AG08395 (cell line): ENCODE measurements at places on chromosomes 5 and 9.

DNA sequence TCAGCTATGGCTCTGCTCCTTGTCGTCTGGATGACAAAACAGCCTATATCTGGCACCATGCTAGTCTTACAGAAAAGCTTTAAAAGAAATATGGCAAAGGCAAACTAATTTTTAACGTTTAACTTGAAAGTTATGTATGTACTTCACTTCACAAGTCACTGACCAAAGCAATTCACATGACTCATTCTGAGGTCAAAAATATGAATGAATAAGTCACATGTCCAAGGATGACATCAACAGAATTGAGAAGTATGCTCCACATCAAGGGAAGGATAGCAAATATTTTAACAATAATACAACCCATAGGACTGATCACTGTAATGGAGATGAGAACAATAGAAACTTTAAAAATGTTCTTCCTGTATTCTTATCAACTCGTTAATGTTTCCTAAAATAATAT lies 1072.6 kb upstream of the NUDT12 start:
- DNase-seq, result no peak

GRCh38 chr5:175223291-175223690 lies 220.7 kb downstream of the DRD1 start:
- DNase-seq, result no peak

DNA sequence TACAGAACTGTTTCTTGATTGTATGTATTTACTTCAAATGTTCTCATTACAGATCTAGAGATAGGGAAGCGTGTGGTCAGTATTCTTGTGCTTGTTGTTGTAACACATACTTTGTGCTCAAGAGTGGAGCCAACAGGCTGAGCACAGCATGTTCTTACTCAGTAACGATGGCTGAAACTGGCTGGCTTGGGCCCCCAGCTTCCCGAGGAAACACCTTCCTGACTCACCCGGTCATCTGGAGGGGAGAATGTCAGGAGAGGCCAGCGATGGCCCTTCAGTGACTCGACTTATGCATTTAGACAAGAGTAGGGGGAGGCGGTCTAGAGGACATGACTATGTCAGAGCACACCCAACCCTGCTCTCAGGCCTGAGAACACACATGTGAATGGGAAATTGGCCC lies 25.6 kb downstream of the ZNF474 start:
- DNase-seq, result peak; percentile 34

DNA sequence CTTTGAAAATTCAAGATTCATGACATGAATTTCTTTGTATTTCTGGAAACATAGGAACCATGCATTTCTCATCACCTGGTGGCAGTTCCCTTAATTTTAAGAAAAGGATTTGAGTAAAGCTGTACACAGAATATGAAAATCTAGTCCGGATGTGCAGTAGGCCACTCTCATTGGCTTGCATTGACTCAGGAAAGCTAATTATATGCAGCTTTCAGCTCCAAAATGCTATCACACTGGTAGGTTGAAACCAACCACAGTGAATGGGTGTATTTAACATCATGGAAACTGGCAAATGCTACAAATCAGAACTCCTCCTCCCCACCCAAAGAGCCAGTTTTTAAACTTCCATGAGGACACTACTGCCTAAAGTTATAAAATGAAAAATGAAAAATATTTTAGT lies 161.6 kb upstream of the FBXL17 start:
- no peak for DNase-seq

- no peak for DNase-seq
Observed at GRCh38 chr9:3137347-3137695, 293.4 kb upstream of the PUM3 start.

- peak; percentile 10 for DNase-seq
Observed at GRCh38 chr5:90473396-90474234, 956 bp downstream of the MBLAC2 start.

DNA sequence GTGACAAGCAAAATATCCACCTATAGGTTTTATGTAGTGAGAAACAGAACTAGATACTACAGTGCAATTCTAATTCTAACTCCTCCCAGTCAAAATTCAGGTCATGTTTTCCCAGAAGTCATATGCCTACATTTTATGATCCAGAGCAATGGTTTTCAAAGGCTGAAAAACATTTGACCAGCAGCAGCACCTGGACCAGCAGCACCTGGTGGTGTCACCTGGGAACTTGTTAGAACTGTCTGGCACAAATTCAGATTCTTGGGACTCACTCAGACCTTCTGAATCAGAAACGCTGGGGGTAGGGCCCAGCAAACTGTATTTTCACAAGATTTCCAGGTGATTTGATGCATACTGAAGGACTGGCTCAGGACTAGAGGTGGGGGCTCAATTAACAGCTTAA lies 367.7 kb upstream of the RFX3 start:
- no peak for DNase-seq

DNA sequence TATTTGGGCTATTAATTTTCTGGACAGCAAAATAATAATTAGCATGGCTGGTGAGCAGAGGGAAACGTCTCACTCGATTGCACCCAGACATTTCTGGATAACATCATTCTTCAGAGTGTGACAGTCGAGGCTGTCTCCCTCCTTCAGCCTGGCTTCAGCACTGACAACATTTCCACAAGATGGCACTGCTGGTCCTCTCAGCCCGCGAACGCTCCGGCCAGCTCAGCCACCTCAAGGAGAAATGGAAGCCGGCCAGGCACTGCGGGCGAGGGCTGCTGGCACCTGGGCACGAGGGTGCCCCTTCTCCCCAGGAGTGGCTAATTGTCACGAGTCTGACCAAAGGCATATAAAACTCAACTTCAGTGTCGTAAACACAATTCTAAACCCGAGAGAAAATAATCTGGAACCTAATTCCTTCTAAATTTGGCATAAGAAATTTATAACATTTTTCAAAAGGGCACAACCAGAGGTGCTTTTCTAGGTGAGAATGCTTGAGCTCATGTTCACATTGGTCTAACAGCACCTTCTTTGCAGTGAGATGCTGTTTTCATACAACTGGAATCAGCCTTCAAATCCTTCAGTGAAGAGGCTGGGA lies 65.9 kb downstream of the DAP start:
- peak; percentile 82 for DNase-seq

GRCh38 chr9:135788576-135789300 lies 86.8 kb downstream of the KCNT1 start:
- DNase-seq, result no peak

DNA sequence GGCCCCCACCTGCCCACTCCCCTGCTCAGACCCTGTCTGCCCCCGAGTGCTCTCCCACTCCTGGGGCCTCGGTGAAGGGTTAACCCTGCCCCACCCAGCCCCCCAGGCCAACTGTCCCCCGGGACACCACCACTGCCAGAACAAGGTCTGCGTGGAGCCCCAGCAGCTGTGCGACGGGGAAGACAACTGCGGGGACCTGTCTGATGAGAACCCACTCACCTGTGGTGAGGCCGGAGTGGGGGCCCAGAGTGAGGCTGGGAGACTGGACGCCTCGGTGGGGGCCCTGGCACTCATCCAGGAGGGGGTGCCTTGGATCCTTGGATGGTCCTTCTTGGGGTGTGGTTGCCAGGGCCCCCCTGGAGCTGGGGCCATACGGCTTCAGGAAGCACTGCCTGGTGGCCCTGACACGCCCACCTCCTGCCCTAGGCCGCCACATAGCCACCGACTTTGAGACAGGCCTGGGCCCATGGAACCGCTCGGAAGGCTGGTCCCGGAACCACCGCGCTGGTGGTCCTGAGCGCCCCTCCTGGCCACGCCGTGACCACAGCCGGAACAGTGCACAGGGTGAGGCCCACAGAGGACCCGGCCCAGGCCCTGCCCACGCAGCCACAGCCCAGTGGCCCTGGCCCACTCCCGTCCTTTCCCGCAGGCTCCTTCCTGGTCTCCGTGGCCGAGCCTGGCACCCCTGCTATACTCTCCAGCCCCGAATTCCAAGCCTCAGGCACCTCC lies 2.1 kb downstream of the MAMDC4 start:
- no peak for DNase-seq

DNA sequence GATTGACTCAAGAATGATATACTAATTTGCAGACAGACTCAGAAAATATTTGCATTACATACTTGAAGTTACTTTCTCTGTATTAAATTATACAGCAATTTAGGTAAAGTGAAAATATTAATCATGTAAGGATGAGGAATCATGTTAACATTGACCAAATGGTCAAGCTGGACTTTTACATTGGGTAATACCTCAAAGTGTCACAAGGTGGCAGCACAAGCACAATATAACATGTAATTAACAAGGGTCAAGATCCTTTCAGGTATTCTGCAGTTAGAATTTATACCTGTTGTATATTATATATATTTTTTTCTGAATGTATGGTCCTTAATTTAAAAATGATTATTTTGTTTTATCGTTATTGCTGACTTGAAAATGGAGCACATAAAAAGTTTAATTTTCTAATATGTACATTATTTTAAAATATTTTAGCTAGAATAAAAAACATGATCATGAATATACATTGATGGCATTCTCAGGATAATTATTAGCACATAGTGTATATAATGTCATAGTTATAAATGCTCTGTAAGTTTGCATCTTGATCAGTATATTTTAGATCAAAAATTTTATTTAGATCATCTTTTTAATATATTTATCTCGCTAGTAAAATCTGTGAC lies 8.6 kb downstream of the HAPLN1 start:
- DNase-seq, result peak; percentile 32

GRCh38 chr5:90071066-90071465 lies 338.5 kb downstream of the CETN3 start:
- DNase-seq, result no peak

DNA sequence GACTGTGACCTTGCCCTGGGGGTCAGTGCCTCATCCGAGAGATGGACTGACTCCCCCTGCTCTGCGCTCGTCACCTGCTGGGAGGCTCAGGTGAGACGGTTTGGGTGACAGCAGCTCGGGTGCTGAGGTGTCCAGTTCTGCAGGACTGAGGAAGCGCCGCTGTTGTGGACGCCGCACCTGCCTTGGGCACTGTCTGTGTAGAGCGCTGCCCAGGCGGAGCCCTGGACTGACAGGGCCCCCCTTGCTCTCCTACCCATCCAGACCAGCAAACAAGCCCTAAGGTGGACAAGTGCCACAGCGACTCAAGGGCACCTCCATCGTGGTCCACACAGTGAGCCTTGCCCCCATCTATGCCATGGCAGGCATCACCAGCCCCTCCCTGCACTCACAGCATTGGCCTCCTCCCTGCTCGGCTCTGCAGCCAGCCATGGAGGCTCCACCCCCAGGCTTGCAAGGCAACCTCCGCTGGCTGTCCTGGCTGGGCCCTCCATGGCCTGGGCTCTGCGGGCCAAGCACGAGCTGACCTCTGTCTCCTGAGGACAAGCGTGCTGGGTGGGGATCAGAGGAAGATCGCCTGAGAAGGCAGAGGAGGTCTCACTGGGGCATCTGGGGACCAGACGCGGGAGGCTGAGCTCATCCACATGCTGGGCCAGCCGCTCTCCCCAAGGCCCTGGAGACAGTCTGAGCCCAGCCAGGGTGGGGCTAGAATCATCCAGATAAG lies 87.1 kb upstream of the COL5A1 start:
- DNase-seq, result peak; percentile 62

- DNase-seq, result no peak
Observed at GRCh38 chr5:91742550-91742949, 359.4 kb upstream of the ARRDC3 start.

- DNase-seq, result peak; percentile 55
Observed at GRCh38 chr9:131624636-131625507, 79.5 kb downstream of the PRRT1B start.

- no peak for DNase-seq
Observed at GRCh38 chr9:84935528-84936117, 266.1 kb downstream of the NTRK2 start.

DNA sequence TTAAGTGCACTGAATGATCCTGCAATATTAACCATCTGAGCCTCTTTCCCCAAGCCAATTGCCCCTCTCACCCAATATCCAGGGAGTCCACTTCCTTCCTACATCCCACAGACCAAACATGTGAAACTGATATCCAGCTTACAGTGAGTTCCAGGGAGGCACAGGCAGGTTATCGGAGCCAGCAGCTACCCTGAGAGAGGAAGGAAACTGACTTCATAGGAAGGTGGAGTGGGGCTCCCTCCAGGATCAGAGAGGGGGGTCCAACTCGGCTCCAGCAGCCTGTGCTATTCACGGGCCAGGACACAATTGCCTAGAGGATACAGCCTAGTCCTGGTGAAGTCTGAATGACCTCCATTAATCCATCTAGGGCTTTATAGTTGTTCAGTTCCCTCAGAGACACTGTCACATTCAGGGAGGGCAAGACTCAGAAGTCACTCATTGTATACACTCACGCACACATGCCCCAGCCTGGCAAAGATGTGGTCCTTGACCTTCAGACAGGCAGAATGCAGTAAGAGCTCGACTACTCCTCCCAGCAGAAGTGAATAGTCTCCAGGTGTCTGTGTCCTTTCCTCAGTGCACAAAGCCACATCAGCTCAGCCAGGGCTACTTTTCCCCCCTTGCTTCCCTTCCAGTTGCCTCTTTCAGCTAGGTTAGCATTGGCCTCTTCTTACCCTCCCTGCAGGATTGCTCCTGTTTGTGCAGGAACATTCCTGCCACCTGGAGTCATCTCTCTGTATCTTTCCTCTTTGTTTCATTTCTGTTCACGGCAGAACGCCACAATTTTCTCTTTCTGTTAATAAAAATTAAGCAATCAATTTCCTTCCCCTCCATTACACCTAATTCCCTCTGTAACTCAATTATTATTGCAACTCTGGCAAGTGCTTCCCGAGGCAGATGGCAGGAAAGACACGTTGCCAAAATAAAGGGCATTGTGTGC lies 501.7 kb downstream of the ARHGEF28 start:
- peak; percentile 40 for DNase-seq

GRCh38 chr5:154860123-154860522 lies 1.7 kb downstream of the CNOT8 start:
- no peak for DNase-seq

DNA sequence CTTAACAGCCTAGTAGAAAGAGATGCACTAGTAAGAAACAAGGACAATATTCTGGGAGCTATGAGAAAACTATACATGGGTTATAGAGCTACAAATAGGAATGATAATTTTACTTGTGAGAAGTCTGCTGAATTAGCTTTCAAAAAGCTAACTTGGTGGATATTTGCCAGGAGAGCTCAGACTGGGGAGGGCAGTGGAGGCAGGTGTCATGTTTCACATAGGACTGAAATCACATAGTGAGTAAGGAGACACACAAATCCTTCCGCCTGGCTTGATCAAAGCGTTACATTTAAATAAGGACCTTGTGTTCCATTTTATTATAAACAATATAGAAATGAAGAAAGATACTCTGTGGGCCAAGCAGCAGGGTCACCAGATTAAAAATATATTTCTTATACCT lies 235.0 kb downstream of the ISL1 start:
- no peak for DNase-seq

GRCh38 chr9:107983181-107983603 lies 493.6 kb upstream of the KLF4 start:
- DNase-seq, result peak; percentile 58

DNA sequence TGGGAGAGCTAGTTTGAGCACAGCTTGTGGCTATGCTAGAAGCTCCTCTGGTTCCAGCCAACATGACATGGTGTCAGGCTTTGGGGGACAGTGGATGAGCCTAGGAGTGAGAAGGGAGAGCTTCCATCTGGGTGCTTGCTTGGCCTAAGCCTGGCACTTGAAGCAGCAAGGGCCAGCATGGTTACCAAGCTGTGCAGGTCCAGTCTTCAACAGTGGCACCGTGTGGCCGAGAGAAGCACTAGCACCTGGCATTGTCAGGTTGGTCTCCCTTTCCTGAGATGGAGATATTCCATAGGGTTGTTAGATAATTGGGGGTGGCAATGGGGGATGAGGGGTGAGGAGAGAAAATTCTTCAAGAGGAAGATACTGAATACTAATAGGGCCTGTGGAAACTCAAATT lies 261.9 kb downstream of the PBX3 start:
- DNase-seq, result no peak

GRCh38 chr5:5156471-5157082 lies 16.4 kb downstream of the ADAMTS16 start:
- no peak for DNase-seq
